ENCODE measurements at places on chromosomes 16 and 17.

- no peak for DNase-seq
Observed at GRCh38 chr17:4208238-4208637, 55.5 kb downstream of the ANKFY1 start.

GRCh38 chr16:14456793-14457481, 173.1 kb downstream of the PARN start:
- no peak for DNase-seq

- no peak for DNase-seq
Observed at GRCh38 chr16:85431431-85432124, 181.5 kb upstream of the GSE1 start.

DNA sequence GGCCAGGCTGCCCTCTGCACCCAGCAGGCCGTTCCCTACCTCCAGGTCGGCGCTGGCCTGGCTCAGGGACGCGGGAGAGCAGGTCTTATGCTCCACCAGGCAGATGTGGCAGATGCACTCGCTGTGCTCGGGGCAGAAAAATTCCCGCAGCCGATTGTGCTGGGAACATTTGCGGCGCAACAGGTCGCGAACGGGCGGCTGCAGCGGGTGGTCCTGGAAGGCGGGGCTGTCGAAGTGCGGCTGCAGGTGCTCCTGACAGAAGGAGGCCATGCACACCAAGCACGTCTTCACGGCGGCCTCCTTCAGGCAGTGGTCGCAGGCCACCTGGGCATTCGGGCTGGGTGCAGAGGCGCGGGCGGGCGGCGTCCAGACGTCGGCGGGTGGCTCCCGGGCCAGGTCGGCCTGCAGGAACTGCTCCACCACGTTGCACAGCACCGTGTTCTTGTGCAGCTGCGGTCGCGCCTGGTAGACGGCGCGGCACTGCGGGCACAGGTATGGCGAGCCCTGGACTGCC, 439 bp downstream of the TRIM25 start:
- DNase-seq: no peak

DNA sequence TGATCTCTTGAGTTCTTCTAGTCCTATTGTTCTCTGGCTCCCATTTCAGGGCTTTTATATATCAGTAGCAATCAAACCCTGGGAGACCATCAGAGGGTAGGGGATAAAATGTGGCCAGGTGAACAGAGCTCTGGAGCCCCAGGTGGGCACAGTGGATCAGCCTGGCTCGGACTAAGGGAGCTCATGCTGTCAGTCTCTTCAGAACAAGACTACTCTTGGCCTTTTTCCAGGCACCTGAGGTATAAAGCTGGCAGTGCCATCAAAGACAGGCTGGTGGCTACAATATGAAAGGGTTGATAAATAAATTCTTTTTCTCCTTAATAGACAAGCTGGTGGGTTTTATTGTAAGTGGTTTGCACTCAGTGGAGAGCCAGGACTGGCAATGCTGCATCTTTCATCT, 160.0 kb upstream of the CCL2 start:
- DNase-seq: no peak

- DNase-seq: no peak
Observed at GRCh38 chr17:45826919-45827588, 17.6 kb upstream of the SPPL2C start.

- no peak for DNase-seq
Observed at GRCh38 chr16:4288148-4288921, 15.5 kb upstream of the TFAP4 start.
